NCI-H1417 treated with DMSO at 0.1 percent for 48 hours (cell line): ENCODE measurements at places on chromosomes 4 and X.

- no peak for DNase-seq
These were observed 55.7 kb downstream of the NDNF start for GRCh38 chr4:121016611-121017010.

- DNase-seq, result no peak
These were observed 65.1 kb upstream of the DDX53 start for GRCh38 chrX:22934640-22935039.

DNA sequence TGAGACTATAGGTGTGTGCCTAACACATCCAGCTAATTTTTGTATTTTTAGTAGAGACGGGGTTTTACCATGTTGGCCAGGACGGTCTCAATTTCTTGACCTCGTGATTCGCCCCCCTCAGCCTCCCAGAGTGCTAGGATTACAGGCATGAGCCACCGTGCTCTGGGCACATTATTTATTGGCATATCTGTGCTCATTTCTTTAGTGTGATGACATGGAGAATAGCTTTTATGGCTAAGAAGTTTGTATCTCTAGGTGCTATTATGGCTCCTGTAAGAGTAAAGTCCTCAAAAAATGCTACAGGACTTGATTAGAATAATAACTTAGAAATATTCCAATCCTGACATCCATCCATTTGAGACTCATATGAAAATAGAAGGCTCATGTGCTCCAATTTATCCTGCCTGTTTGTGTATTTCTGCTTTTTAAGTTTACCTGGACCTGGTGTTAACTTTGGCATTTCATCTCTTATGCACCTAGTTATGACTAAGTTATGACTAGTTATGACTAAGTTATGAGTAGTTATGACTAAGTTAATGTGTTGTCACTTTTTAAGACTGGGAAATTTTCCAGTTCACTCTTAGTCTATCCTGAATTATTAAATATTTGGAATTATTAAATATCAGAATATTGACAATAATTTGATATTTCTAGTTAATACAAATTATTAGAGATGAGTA, 36.4 kb upstream of the UNC5C start:
- no peak for DNase-seq

- DNase-seq, result no peak
These were observed 173.9 kb downstream of the PDGFRA start for GRCh38 chr4:54402880-54403480.

- DNase-seq, result no peak
These were observed 586.9 kb upstream of the NR3C2 start for GRCh38 chr4:149029056-149029651.

GRCh38 chrX:153727123-153727931, 2.7 kb downstream of the ABCD1 start:
- no peak for DNase-seq

DNA sequence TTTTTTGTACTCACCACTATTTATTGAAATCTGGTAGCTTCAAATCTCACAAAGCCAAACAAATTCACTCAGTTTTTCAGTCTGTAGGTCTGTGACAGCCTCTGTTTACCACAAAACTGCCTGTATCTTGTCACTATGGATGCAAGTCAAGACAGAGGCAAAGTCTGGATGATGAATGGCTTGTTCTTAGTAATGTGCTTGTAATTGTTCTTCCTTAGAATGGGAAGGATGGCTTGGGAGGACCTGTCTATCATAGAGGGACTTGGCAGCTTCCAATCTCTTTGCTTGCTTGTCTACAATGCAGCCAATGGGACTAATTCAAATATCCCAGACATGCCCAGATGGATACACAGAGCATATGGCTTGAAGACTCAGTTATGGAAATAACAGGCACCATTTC, 141.2 kb upstream of the SCML1 start:
- DNase-seq, result no peak

DNA sequence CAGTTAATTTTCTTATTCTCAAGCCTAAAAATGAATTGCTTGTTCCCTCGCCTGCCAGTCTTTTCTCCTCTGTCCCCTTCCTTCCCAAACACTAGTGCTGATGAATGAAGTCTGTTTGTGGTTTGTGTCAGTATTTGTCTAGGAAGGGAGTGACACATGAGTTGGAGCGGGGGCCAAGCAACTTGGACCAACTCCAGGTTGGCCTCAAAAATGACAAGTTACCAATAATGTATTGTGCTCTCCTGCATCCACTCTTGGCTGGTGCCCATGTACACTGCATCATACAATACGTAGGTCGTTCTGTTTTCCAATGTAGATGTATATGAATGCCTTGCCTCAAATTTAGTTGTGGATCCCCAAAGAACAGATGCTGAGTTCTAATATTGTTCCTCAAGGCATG, 223.0 kb upstream of the GPC4 start:
- no peak for DNase-seq

DNA sequence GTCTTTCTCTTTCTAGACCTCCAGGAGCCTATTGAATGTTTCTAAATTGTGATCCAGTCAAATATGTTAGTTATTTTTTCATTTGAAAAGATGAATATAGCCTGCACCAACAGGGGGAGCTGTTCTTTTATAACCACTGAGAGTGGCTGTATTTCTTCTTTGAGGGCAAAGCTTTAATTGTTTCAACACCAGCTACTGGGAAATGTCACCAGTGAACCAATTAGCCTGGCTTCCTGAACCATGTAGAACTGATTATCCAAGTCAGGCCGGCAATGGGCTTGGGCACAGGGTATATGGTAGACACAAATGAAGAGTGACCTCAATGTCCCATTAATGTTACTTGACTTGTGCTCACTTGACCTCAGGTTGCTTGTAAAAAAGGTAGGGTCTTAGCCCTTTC, 4.8 kb upstream of the DAPP1 start:
- DNase-seq, result no peak

GRCh38 chr4:11426731-11427120, 2.0 kb downstream of the HS3ST1 start:
- no peak for DNase-seq

DNA sequence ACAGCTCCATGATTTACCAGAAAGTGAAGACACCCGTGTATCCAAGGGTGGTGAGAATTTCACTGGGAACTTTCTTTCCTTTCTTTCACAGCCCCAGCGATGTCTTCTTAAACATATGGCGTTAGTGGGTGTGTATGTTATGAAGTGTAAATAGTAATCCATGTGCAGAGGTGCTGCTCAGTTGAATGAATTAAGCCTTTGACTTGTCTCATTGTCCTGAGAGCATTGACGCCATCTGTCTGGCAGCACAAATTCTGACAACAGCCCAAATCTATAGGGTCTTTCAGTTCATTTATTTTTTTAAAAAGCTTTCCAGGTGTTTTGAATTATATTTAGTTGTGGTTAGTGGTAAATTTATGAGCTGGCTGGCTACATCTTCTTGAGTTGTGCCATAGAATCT, 69.4 kb downstream of the CLCN5 start:
- DNase-seq, result no peak

DNA sequence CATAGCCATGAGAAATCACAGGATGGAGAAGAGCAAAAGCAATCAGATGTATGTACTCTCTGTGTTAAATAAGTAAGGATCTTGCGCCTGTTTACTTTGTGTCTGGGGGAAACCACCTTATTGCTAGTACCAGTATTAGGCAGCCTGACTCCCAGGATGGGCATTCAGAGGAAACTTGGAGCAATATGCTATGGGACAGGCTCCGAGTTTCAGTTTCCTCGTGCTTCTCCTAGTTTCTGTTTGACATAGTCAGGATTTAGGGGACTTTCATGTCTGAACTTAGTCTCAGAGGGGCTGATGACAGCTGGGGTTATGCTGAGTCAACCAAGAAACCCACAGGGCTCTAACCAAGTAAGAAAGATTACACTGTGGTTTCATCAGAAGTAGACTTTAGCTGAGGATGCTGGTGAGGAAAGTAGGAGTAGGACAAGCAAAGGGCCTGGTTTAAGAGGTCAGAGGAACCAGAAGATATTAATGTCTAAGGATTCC, 13.5 kb downstream of the NSUN7 start:
- DNase-seq, result no peak

DNA sequence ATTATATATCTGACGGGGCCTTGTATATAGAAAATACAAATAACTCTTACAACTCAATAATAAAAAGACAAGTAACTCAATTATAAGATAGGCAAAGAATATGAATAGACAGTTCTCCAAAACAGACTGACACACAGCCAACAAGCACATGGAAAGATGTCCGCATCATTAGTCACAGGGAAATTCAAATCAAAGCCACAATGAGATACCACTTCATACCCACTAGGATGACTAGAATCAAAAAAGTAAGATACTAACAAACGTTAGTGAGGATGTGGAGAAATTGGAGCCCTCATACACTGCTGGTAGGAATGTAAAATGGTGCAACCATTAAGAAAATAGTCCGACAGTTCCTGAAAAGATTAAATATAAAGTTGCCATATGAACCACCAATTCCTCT, 115.7 kb downstream of the RCHY1 start:
- DNase-seq, result no peak

GRCh38 chr4:64766565-64766964, 357.3 kb upstream of the TECRL start:
- no peak for DNase-seq

DNA sequence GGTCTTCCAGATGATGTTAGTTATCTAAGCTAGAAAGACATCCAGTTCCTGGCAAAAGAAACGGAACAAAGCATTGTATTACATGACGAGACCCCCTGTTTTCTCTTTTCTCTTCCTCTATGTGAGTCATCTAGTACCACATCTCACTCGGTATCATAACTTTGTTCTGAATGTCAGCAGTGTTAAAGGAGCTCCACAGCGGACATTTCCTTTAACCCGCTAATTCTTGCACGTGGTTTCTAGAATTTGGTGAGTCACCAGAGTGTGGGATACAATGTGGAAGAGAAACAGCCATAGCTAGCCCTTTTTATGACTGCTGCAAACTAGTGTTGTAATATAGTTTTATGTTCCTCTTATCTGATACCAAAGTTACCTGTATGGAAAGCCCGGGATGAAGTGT, 243.7 kb downstream of the TENM3 start:
- DNase-seq, result no peak

- no peak for DNase-seq
These were observed 17.3 kb downstream of the TBC1D14 start for GRCh38 chr4:6926681-6927478.

- no peak for DNase-seq
These were observed 539.8 kb upstream of the ARX start for GRCh38 chrX:25555521-25555920.

GRCh38 chr4:24933684-24934275, 20.9 kb upstream of the CCDC149 start:
- no peak for DNase-seq

- DNase-seq, result no peak
These were observed 343.7 kb upstream of the TRAM1L1 start for GRCh38 chr4:117429061-117429460.

GRCh38 chr4:182062936-182063335, 180.3 kb upstream of the TENM3 start:
- DNase-seq, result no peak
